ENCODE measurements at places on chromosomes 12 and 14.

DNA sequence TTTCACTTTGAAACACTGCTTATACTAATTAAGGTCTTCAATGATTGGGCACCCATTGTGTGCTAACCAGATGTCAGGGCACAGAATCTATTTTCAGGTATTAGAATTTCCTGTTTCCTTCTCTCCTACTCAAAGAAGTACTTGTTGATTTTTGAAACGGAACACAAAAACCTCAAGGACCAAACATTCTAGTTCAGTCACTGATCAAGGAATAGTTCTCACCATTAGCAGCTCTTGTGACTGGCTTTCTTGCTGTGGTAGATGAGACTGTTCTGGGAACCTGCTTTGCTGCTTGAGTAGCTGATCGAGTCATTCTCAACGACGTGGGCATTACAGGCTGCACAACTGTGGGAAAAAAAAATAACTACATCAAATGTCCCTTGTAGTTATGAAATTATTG is 11.0 kb downstream of the DLGAP5 start:
- DNase-seq: no peak

- DNase-seq: no peak
These were observed 333.2 kb upstream of the MDGA2 start for GRCh38 chr14:48008646-48009045.

DNA sequence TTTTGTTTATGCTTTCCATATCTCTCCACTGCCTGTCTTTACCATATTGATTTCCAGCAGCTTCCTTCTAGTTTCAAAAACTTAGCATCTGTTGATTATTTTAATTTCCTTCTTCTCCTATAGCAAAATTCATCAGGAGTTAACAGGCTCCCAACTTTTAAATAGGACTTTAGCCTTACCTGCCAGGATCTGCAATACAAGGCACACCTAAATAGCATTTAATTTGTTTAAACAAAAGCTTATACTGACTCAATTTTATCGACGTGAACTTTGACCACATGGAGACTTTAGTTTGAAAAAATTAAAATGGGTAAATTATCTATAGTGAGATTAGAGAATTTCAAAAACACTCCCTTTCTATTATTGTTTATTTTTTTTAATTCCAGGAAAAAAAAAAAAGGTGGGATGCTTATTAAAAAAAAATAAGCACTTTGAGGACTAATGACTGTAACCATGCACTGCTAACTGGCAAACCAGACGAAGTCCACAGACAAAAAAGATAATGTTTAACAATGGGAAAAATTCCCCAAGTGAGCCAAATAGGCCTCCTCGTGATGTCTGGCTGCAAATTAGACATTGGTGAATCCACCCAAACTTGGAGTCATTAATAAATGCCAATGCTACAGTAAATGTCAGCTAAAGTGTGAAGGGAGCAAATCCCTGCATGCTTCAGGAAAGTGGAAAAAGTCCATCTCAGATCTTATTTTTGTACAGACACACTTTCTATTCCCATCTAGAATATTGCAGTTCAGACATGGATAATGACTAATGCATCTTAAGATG is 40.7 kb downstream of the RMST start:
- DNase-seq: no peak

DNA sequence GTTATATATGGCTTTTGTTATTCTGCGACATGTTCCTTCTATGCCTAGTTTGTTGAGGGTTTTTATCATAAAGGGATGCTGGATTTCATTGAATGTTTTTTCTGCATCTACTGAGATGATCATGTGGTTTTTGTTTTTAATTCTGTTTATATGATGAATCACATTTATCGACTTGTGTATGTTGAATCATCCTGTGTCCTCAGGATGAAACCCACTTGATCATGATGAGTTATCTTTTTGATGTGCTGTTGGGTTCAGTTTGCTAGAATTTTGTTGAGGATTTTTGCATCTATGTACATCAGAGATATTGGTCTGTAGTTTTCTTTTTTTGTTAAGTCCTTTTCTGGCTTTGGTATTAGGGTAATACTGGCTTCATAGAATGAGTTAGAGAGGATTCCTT is 291.2 kb downstream of the AKAP6 start:
- DNase-seq: no peak

DNA sequence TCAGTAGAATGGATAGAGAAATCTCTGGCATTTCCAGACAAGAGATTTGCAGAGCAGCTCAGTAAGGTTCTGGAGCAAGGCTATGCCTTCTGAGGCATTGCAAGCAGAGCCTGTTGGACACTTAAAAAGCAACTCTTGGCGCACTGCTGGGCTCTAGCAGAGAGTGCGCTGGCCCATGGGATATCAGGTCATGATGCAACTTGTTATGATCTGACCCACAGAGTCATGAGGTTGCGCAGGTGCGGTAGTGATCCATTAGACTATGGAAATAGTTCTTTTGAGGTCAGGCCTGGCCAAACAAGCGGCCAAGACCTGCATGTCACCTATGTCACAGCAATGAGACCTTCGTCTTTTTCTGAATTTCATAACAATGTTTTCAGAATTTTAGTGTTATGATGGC is 168.6 kb downstream of the TMTC3 start:
- DNase-seq: no peak

DNA sequence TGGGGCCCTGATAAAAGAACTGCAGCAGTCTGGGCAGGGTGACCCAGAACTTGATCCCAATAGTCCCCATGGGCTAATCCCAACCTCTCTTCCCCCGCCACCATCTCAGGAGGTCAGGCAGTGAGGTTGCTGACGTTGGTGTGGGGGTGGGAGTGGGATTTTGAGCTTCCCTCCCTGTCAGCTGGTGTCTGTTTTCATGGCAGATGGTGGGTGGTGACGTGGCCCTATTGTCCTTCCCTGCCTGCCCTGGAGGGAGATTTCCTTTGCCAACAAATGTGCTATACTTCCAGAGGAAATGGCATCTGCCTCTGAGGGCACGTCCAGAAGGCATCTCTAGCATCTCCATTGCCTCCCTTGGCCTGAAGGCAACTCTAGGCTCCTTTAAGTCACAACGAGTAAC is 37.7 kb downstream of the NEUROD4 start:
- DNase-seq: no peak

DNA sequence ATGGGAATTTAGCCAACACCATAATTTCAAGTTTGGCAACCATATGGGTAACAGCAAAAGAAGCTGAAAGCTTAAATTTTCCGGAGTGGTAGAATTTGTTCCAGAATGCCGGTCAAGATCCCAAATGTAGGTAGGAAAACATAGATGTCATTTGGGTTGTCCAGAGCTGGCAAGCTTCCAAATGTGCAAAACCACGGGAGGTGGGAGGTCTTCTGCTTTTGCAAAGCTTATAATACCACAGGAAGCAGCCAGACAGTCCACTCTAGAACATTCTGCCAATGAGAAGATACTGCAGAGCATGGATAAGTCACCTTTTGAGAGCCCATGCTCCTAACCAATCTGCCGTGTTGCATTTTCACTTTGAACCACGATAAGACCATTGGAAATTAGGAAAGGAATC is 26.4 kb upstream of the BATF start:
- no peak for DNase-seq

- no peak for DNase-seq
These were observed 464.8 kb downstream of the BTG1 start for GRCh38 chr12:91680864-91681263.
